GM12864 (cell line): ENCODE measurements at places on chromosomes 11 and 22.

GRCh38 chr11:68120273-68121066, 718 bp downstream of the CHKA start:
- DNase-seq, result peak; percentile 54

DNA sequence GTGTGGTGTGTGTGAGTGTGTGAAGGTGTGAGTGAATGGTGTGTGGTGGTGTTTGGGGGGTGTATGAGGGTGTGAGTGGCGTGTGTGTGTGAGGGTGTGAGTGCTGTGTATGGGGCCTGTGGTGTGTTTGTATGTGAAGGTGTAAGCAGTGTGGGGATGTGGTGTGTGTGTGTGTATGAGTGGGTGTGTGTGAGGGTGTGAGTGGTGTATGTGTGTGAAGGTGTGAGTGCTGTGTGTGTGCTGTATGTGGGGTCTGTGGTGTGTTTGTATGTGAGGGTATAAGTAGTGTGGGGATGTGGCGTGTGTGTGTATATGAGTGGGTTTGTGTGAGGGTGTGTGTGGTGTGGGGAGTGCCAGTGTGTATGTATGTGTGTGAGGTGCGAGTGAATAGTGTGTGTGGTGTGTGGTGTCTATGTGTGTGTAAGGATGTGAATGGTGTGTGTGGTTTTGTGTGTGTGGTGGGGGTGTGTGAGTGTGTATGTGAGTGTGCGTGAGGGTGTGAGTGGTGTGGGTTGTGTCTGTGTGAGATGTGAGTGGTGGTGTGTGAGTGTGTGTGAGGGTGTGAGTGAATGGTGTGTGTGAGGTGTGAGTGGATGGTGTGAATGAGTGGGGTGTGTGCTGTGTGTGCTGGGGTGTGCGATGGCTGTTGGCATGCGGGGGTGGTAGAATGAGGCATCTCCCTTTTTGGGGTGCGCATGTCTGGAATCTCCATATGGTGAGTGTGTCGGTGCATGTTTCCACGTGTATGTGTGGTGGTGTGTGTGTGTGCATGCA, 22.5 kb upstream of the SHISAL1 start:
- DNase-seq, result no peak

GRCh38 chr11:99177446-99177845, 156.7 kb downstream of the CNTN5 start:
- DNase-seq, result no peak

DNA sequence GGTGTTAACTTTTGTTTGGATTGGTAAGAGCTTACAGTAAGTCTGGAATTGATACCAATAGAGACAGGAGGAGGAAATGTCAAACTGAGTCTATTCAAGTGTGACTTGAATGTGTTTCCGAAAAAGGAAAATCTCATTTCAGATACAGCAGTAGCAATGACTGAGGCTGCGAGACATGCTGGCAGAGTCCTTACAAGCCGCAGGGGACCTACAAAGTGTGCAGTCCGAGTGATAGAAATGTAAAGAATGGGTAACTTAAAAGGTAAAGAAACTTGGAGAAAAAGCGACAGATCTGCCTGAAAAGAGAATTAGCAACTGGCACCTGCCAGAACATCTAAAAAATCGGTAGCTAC, 444 bp downstream of the CWF19L2 start:
- peak; percentile 8 for DNase-seq

DNA sequence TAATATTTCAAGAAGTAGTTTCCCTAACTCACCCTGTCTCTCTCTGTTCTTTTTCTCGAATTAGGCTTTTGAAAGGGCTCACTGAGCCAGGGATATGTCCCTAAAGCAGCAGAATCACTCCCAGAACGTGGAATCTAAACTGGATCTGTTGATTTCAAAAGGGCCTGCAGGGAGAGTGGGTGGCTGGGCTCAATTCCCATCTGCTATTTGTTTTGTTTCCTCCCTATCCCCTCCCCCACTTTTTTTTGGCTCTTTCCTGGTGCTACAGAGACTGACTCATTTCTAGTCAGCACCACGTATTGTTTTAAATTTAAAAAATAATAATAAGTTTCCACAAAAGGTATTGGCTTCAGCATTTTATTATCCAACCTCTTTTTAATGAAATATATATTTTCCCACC, 961.5 kb downstream of the FAM181B start:
- DNase-seq, result no peak

DNA sequence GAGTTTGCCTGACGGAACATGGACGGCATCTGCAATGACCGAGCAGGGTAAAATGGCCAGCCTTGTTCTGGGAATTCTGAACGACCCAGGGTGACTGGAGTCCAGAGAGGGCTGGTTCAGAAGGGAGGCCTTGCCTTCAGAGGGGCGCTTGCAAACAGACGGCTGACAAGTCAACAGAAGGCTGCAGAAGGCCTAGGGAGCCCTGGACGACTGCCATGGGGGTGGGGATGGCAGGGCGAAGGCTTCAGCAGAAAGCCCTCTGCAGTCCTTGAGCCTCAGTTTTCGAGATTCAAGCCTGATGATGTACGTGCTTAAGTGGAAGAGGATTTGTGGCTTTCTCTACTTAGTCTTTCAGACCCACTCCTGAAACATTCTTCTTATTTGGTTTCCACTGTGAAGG, 117.1 kb upstream of the TBCEL start:
- DNase-seq, result no peak

- no peak for DNase-seq
Observed at GRCh38 chr11:2584812-2585565, 114.8 kb downstream of the KCNQ1OT1 start.

DNA sequence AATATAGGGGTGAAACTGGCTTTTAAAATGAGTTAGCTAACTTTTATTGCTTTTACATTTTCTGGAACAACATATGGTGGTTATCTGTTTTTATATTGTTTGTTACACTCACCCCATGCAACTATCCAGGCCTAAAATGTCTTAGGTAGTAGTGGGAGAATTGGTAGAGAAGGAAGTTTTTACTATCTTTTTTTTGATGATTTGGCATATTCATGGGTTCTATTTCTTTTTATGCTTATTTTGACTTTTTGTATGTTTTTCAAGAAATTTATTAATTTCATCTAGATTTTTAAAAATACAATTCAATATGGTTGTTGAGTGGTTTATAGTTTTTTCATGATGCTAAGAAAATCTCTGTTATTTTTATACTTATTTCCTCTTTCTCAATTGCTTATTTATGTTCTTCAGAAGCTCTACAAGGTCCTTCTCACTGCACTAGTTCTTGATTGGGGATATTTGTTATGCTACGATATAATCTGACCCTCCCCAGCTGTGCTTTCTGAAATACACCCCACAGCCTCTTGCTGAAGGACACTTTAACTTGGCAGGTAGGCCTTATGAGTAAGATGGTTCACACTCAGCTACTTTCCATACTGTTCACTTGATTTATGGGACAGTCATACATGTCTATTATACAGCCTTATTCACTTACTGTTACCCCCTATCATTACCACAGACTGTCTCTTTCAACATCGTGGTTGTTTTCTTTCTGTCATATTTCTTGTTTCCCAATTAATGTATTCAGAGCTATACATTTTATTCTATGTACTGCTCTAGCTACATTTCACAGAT, 431.2 kb downstream of the METTL15 start:
- no peak for DNase-seq
